Fibroblast of gingiva (primary cell): ENCODE measurements at places on chromosomes 13 and 19.

DNA sequence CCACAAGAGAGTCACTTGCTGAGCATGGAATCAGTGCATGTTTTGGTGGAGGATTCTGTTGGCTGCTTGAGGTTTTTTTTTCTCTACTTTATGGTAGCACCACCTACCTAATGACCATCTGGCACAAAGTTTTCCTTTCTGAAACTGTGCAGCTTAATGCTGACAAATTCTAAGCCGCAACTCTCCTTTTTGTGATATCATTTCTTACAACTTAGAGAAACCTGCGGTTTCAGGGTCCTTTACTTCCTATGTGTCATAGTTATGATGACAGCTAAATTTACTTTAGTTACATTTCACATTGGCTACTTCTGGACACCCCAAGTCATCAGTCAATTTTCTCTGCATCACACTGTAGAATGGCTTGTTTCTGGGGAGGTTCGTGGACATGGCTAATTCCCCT is 115.4 kb upstream of the TMTC4 start:
- no peak for DNase-seq

DNA sequence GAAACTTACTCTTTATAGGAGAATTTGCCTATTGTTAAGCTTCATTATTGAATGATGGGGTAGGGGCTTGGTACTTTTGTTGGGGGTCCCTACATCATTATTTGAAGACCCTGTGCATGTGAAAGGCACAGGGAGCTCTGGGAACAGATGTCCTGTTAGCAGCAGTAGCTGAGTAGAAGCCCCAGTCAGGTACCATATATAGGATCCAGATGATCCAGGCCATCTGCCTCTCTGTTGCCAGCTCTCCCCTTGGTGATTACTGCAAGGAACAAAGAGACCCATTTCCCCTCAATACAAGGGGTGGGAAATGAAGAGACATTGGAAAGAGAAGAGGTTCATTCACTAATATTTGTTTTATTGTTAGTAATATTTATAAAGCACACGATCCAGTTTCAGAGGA is 4.4 kb upstream of the MTMR6 start:
- no peak for DNase-seq

GRCh38 chr19:34838248-34838647 is 65.2 kb upstream of the ZNF599 start:
- DNase-seq: no peak

DNA sequence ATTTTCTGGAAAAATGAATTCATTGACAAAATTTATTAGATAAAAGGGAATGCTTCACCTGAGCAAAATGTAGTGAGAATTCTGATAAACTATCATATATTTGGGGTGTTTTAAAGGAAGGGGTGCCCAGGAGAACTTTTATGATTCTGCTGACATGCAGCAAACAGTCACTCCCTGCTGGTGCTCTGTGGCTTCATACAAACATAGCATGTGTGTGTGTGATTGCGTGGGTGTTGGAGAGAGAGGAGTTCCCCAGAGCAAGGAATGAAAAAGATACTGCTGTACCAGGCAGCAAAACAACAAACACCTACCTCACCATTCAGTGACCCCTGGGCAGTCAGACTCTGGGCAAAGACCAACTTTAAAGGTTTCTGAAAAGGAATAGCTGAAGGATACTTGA is 546.7 kb downstream of the RFC3 start:
- DNase-seq: no peak

DNA sequence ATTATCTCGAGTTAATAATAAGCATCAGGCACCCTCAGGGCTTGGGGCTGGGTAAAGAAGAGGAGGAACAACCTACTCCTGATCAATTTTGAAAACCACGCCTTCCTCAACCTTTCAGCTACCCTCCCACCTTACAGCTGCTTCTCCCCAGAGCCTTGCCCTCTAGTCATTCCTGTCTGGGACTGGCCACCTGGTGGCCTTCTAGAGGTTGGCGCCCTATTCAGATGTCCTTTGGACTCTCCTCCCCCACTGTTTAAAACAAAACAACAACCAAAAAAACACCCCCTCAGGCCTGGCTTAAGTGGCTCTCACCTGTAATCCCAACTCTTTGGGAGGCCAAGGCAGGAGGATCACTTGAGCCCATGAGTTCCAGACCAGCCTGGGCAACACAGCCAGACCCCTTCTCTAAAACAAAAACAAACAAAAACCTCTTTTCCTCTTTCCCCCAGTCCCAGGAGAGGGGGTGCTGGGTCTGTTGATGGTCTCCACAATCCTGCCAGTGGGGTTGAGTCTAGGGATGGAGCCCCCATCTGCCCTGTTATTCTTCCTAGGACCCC is 62.3 kb downstream of the CCDC70 start:
- no peak for DNase-seq

DNA sequence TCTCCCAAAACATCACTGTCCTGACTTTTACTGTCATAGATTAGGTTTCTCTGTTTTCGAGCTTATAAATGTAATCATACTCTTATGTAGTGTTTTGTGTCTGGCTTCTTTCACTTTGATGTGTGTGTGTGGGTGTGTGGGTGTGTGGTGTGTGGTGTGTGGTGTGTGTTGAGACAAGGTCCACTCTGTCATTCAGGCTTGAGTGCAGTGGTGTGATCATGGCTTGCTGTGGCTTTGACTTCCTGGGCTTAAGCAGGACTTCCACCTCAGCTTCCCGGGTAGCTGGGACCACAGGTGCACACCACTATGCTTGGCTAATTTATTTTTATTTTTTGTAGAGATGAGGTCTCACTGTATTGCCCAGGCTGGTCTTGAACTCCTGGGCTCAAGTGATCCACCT is 59.6 kb downstream of the PDS5B start:
- DNase-seq: no peak

- DNase-seq: peak; percentile 39
Measured at GRCh38 chr13:112879283-112879833, 89.7 kb upstream of the MCF2L start.

DNA sequence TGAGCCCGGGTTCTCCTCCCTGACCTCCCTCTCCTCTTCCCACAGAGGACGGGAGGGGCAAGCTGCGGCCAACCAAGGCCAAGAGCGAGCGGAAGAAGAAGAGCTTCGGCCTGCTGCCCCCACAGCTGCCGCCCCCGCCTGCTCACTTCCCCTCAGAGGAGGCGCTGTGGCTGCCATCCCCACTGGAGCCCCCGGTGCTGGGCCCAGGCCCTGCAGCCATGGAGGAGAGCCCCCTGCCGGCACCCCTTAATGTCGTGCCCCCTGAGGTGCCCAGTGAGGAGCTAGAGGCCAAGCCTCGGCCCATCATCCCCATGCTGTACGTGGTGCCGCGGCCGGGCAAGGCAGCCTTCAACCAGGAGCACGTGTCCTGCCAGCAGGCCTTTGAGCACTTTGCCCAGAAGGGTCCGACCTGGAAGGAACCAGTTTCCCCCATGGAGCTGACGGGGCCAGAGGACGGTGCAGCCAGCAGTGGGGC is 162.2 kb downstream of the KDM4B start:
- no peak for DNase-seq

- DNase-seq: peak; percentile 89
Measured at GRCh38 chr19:38711726-38712153, 32.5 kb downstream of the CAPN12 start.

DNA sequence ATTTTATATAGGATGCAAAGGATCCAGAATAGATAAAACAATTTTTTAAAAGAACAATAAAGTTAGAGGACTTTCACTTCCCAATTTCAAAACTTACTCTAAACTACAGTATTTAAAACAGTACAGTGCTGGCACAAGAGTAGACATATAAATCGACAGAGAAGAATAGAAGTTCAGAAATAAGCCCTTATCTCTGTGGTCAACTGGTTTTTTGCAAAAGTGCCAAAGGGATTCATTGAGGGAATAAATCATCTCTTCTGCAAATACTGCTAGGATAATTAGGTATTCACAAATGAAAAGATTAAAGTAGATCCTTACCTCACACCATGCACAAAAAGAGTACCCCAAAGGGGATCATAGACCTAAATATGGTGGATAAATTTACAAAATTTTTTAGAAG is 431.0 kb upstream of the HTR2A start:
- DNase-seq: no peak

DNA sequence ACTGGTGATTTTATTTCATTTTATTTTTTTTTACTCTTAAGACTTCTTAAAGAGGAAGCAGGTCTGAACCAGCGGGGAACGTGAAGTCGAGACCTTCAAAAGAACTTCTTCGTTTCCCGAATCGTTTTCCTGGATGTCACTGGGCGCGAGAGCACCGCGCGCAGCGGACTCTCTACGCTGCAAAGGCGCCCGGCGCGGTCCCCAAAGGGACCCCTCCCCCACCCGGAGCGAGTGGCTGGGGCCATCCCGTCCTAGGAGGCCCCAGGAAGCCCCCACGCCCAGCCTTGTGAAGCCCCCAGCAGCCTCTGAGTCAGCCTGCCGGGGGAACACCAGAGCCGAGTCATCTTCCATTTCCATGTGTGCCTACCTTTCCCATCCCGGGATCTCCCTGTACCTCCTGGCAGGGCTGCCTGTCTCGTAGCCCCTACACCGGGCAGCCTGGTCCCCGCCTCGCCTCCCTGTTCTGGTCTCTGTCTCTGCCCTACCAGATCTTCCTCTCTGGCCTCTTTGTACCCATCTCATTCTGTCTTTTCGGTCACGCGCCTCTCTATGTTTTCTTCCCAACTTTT is 608 bp downstream of the CD70 start:
- DNase-seq: no peak

GRCh38 chr19:17997969-17998826 is 9.8 kb upstream of the ARRDC2 start:
- no peak for DNase-seq

DNA sequence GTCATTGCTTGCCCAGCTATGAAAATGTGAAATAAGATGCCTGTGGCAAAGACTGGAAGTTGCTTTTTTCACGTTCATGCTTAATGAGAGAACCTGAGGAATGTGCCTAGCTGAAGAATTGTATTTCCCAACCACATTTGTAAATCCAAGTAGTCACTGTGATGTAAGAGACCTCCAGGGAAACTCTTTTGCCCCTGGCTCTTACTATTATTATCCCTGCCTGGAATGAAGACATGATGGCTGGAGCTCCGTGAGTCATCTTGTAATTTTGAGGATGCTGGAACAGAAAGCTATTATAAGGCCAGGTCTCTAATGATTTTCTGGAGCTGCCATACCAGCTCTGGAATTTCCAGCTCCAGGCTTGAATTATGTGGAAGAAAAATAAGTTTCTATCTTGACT is 894.3 kb downstream of the DIAPH3 start:
- DNase-seq: peak; percentile 60
